Stimulated activated CD4-positive, alpha-beta T cell treated with anti-CD3 and anti-CD28 coated beads, Interleukin-15, amount 100 ng/mL, for 1 hour (primary cell): ENCODE measurements at places on chromosomes 7 and 10.

GRCh38 chr10:101575580-101576210 lies 12.4 kb downstream of the POLL start:
- DNase-seq: no peak

- DNase-seq: no peak
Measured at GRCh38 chr7:130114374-130114773, 44.0 kb downstream of the KLHDC10 start.

DNA sequence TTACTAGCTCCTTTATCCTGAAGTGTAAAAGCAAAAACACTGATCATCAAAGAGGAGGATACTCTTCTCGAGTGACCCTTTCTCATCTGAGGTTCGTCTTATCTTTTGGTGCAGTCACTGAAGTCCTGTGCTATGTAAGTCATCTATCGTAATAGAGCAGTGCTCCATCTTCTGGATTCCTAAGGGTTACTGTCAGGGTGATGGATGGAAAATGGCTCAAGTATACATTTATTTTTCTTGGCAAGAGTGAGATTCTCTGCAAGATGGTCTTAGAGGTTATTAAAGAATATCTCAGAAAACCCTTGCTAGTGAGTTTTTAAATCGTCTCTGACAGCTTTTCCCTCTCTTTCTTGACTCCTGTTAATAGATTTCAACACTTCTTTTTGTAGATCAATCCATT lies 12.4 kb downstream of the PRKG1 start:
- no peak for DNase-seq

DNA sequence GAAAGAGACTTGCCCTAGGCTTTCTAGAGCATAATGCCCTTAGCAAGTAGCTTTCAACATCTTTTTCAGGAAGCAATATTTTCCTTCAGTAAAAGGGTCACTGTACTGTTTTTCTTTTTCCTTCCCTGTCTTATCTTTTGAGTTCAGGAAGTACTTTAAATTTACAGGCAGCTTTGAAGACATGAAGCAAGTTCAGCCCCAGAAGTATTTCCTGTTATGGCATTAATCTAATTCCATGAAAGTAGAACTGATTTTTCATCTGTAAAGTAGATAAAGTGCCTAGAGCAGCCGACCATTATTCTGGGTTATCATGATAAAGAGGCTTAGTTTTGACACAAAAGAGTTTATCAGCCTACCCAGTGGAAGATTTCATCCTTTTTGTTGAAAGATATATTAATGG lies 288.2 kb downstream of the ADK start:
- no peak for DNase-seq

GRCh38 chr7:117873310-117874190 lies at the start of gene CTTNBP2:
Gene CTTNBP2 (minus strand): TSS chr7:117873441. CDS start chr7:117873415, 26 bp downstream.
- DNase-seq: no peak

DNA sequence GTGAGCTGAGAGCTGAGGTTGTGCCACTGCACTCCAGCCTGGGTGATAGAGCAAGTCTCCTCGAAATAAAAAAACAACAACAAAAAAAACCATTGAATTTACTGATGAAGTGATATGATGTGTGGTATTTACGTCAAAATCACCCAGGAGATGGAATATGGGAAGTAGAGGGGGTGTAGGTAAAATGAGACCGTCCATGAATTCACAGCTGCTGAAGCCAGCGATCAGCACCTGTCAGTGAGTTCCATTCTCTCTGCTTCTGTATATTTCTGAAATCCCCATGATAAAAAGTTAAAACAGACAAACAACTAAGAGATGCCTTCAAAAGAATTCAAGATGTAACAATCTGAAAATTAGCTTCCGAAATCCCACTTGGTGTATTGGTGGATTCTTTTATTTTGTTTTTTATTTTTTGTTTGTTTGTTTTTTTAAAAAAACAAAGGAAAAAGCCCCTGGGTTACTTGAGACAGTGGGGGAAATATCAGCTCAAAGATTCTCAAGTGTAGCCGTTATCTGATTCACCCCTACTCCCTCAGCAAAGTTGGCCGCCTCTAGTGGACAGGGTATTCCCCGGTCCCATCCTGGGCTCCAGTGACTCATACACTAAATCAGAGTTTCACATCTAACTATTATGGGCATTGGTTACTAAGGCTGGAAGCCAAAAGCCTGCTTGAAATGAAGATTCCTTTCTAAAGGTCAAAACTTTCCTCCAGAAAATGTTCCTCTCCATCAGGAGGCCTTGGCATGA lies 76.4 kb downstream of the MAP3K8 start:
- DNase-seq: no peak

DNA sequence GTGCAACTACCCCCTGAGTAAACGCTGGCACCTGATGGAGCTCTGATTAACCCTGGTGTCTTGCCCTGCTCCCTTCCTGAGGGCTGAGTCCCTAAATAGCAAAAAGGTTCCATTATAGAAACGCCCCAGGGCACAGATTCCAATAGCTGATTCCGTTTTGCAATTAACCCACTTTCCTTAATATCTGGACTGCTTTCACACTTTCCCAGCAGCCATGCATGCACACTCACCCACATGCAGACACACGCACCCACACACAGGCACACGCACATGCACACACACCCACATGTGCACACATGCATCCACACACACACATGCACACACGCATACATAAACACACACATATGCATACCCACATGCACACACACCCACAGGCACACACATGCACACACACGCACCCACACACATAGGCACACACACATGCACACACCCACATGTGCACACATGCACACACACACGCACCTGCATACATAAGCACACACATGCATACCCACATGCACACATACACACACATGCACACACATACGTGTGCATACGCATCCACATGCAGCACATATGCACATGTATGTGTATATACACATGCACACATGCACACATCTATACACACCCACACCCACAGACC lies 129.3 kb downstream of the PAXIP1 start:
- DNase-seq: no peak

GRCh38 chr10:42997849-42998165 lies 79.1 kb upstream of the RET start:
- no peak for DNase-seq

GRCh38 chr7:64636386-64636785 lies 29.5 kb upstream of the ZNF107 start:
- no peak for DNase-seq

GRCh38 chr10:86708068-86708782 lies 39.9 kb downstream of the LDB3 start:
- no peak for DNase-seq

DNA sequence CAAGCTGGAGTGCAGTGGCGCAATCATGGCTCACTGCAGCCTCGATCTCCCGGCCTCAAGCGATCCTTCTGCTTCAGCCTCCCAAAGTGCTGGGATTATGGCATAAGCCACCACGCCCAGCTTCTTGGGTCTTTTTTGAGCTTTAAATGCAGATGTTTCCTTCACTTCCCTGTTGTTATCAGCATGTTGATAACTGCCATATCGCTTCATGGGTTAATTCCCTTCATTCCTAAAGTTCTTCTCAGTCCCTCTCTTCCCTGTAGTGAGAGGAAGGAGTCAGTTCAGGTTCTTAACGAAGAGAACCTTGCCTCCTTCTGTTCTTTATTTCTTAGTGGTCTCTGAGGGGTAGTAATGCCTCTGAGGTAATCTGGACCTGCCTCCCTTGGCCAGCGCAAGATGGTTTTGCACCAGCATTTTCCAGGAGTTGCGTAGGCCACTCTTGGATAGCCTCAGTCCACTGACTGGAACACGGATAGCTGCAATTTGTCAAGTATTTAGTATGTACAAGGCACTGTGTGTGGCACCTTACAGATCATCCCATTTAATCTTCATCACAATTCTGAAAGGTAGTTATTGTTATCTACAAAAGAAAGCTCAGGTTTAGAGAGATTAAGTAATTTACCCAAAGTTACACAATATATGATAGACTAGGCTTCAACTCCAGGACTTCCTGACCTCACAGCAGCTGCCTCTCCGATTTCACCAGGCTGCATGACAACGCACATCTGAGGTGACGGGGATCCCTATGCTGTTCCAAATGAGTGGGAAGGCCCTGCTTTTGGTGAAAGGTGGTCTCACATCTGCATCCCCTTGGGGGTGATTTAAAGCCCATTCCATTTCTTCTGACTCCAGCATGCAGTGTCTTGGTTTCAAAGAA lies 60.5 kb downstream of the GATA3 start:
- no peak for DNase-seq

- no peak for DNase-seq
Measured at GRCh38 chr10:683448-684071, 5.9 kb downstream of the DIP2C start.

GRCh38 chr10:20622531-20623211 lies 274.4 kb downstream of the NEBL start:
- no peak for DNase-seq

- DNase-seq: no peak
Measured at GRCh38 chr7:25287291-25287690, 59.0 kb upstream of the NPVF start.

GRCh38 chr7:24054236-24054635 lies 229.8 kb upstream of the NPY start:
- DNase-seq: no peak

- no peak for DNase-seq
Measured at GRCh38 chr7:86760236-86760635, 116.5 kb downstream of the GRM3 start.

GRCh38 chr10:124616040-124616835 lies 127.9 kb downstream of the FAM53B start:
- no peak for DNase-seq

DNA sequence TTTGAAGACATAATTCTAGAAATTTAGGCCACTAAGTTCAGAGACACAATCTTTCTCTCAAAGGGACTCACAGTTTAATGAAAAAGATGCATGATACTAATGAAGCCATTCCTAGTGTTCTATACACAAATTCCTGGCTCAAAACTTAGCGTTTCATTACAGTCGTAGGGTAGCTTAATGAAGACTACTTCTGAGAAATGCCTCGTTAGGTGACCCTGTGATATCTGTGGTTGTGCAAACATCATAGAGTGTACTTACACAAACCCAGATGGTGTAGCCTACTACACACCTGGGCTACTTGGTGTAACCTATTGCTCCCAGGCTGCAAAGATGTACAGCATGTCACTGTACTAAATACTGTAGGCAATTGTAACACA lies 488 bp upstream of the CHCHD3 start:
- no peak for DNase-seq

- DNase-seq: no peak
Measured at GRCh38 chr7:112154690-112155089, 51.5 kb downstream of the DOCK4 start.

DNA sequence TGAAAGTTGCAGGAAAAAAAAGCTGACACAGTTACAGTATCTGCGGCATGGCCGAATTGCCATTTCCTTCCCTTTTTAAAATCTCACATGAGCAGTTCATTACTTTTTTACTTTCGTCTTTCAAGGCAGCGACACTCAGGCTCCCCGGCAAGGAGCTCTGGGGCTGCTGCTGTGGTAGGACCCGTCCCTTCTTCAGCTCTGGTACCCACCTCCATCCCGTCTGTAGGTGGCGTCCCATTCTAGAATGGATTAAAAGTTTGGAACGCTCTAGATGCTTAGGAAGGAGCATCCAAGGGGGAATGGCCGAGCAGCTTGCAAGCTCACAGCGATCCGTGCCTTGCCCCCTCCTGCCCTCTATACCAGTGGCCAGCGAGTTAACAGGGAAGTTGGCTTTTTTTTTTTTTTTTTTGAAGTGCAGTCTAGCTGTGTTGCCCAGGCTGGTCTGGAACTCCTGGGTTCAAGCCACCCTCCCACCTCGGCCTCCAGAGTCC lies 22.8 kb upstream of the TTYH3 start:
- no peak for DNase-seq

GRCh38 chr7:30026229-30027064 lies at the start of gene FKBP14:
Gene FKBP14 (minus strand): TSS chr7:30026702. CDS start chr7:30026508, 194 bp downstream.
- DNase-seq: peak; percentile 76
